H54 (cell line): ENCODE measurements at places on chromosomes 16 and 17.

DNA sequence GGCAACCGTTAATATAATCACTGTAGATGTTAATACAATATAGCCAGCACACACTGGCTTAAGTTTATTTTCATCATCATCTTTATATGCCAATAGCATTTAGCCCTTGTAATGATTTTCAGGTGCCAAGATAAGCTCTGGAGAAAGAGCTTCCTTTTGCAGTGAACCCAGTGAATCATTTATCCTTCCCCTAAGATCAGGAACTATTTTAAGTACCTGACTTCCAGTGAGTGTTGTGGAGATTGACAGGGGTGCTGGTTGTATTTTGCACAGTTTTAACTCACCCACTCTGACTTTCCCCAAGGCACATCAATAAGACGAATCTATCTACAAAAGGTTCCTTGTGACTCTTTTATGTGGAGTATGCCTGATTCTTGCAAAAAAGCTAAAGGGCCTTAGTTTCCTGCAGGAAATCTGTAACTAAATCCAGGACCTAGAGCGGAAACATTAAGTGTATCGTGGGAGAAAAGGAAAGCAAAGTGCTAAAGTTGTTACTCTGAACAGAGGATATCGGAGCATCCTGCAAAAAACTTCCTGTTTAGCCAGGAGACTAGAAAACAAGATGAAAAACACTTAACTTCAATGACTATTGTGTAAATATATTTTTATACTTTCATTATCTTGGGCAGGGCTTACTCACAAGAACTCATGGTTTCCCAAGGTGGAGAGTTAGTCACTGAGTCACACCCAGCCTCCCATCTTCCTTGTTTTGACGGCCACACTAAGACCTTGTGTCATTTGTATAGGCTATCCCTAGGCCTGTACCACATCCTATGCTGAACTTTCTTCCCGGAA, 183.6 kb downstream of the MAP2K6 start:
- peak; percentile 22 for DNase-seq

- no peak for DNase-seq
Observed at GRCh38 chr17:82389379-82389778, 17.8 kb downstream of the UTS2R start.

DNA sequence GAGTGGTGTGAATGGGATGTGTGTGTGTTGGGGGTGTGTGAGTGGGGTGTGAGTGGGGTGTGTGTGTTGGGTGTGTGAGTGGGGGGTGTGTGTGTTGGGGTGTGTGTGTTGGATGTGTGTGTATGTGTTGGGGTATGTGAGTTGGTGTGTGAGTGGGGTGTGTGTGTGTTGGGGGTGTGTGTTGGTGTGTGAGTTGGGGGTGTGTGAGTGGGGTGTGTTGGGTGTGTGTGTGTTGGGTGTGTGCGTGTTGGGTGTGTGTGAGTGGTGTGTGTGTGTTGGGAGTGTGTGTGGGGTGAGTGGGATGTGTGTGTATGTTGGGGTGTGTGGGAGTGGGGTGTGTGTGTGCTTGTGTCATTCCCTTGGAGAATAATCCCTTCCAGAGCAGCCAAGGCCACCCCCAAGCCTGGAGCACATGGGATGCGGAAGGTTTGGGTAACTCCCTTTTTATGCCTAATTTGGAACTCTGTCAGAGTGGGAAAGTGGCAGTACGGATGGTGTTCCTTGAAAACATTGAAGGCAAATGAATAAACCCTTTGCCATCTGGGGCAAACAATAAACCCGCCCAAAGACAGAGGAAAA, 14.3 kb downstream of the RNF213 start:
- no peak for DNase-seq

GRCh38 chr16:23496821-23497542, 13.3 kb downstream of the GGA2 start:
- no peak for DNase-seq

DNA sequence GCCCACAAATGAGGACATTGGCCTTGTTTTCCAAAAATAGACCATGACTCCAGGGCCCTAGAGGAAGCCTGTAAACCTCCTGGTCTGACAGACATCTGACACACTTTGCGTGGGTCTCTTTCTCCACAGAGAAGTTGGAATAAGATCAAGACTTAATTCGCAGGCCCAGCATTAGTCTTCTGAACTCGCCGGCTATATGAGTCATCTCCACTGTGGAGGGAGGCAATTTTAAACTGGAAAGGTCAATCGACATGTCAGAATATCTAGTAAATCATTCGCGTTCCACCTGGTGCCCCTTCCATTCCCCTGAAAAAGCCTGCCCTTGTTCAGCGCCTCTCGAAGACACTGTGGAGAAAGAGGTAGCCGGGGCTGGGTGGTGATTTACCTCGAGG, 140.1 kb downstream of the CLEC16A start:
- DNase-seq: no peak
